Fibroblast of skin of left quadriceps (primary cell): ENCODE measurements at places on chromosomes 11 and 22.

GRCh38 chr11:69034123-69034867, 14.4 kb upstream of the TPCN2 start:
- no peak for DNase-seq

DNA sequence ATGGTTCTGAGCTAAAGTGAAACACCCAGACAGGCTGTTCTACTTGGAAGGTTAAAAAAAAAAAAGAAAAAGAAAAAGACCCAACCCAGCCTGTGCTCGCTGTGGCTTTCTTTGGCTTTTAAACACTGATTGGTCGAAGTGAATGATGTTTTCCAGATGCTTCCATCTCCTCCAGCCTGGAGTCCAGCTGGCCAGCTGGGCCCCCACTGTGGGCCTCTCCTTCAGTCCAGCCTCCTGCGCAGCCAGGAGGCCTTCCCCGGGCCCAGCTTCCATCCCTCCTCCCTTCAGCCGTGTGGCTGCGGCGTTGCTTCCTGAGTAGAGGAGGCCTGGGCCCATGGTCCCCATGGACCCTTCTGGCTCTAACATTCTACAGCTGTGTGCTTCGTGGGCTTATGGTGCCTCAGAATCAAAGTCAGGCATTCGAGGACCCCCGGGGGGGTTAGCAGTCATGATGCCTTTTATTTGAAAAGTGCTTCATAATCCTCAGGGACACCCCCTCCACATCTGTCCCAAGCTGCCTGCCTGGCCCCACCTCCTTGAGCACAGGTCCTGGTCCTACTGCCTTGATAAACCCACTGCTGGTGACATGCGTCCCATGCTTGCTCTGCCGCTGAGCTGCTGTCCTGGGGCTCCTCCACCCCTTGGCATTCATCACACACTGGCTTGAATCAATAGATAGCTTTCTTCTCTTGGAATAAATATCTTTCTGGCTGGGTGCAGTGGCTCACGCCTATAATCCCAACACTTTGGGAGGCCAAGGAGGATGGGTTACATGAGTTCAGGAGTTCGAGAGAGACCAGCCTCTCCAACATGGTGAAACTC, 42.2 kb upstream of the FBLN1 start:
- DNase-seq: peak; percentile 82

GRCh38 chr11:72589802-72590761, 84.1 kb downstream of the PDE2A start:
- no peak for DNase-seq

- no peak for DNase-seq
Observed at GRCh38 chr11:134667175-134667500, 255.1 kb upstream of the B3GAT1 start.

DNA sequence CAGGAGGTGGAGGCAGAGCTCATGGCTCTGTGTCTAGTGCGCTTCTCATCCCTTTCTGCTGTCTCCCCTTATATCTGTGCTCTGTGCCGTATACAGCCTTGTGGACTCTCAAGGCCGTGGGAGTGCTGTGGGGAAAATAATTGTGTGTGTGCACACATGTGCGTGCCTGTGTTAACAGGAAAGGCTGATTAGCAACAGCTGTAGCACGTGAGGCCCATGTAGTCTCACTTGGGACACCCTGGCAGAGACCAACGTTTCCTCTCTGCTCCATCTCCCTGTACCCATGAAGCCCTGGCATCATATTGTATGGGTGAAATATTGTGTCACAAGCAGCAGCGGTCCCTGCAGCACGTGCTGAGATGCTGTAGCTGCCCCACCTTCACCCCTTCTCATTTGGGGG, 109.3 kb downstream of the LRRC32 start:
- no peak for DNase-seq

GRCh38 chr11:16356761-16357393, 531 bp upstream of the SOX6 start:
- DNase-seq: no peak

GRCh38 chr22:36541831-36542411, 13.0 kb upstream of the EIF3D start:
- peak; percentile 89 for DNase-seq

DNA sequence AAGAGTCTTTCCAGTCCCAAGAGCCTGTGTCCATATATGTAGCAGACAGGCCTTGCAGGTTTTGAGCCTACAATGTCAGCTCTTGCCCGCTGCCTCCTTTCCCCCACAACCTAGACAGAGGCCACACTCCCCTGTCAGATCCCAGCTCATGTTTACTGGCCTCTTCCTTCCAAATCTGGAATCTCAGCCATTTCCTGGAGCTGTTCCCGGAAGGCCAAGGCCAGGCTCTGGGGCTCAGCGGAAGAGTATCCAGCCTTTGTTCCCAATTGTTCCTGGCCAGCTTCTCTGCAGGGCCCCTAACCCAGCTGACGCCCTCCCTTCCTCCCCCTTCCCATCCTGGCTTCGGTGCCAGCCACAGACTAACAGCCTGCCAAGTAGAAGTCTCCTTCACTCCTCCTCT, 1.0 kb upstream of the ROBO4 start:
- peak; percentile 45 for DNase-seq

GRCh38 chr11:10310301-10310841, 5.5 kb downstream of the ADM start:
- DNase-seq: no peak

DNA sequence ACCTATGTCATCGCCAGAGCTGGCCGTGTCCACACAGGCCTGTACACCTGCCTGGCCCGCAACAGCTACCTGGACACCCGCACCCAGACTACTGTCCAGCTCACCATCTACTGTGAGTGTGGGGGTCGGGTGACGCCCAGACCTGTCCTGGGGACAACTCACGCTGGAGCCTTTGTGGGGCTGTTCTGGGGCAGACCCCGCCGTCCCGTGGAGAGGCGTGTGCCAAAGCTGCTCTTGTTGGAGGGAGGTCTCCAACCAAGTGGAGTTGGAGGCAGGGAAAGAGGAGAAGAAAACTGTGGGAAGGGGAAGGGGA, 4.3 kb downstream of the VSIG10L2 start:
- no peak for DNase-seq

GRCh38 chr11:60502221-60502775, 9.7 kb downstream of the MS4A12 start:
- no peak for DNase-seq

DNA sequence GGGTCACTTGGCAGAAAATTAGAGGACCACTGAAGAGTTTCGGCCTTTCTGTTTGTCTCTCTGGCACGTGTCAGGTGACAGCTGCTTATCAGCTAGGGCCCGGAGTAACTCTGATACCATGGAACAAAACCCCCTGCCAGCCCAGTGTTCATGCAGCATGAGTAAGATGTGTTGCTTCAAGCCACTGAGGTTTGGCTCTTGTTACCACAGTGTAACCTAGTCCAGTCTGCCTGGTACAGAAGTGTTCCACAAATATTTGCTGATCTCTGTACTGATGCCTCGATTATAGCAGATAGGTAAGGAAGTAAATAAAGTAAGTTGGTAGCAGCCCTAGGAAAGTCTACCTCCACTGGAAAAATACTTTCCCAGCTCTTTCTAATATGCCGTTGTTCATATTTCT, 20.5 kb upstream of the ETS1 start:
- no peak for DNase-seq

DNA sequence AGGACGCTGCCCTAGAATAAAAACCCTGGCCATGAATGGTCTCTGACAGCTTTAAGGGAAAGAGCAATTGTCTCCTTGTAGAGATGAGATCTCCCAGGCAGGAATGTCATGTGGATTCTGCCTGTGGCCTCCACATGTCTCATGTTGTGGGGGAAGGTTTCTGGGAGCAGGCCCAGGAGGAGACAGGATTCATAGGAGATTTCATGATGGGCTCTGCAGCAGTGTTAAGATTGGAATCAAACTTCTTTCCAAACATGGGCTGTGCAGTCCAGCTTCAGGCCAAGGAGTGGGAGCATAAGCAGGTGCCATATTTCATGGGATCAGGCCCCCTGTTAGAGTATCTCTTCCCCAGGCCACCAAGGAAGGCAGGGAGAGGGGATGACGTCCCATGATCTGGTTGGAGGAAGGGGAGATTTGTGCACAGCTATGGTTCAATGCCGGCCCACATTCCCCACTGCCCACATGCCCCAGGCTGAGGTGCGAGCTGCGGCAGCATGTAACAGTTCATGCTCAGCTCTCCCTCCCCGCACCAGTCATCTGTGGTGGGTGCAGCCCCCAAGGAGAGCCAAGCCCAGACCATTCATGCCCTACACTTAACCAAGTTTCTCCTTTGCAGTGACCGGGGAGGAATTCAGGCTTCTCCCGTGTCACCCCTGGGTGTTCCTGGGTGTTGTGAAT, 42.5 kb downstream of the LMO1 start:
- no peak for DNase-seq

GRCh38 chr22:23888615-23889401, 5.4 kb upstream of the MIF start:
- no peak for DNase-seq

DNA sequence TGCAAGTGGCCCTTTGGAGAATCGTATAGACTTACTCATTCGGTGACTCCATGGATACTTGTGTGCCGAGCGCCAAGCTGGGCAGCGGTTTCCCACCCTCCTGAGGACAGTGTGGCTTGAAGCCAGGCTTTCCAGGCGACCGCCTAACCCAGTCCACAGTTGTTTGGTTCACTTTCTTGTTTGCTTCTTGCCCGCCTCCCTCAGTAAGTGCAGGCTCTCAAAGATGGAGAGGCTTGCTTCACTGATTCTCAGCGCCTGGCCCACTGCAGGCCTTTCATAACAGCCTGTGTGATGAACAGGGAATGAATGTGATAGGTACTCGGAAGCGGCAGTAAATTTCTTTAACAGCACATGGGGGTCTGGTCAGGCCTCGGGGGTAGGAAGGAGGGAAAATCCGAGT, 11.2 kb upstream of the MDK start:
- DNase-seq: no peak

- no peak for DNase-seq
Observed at GRCh38 chr11:59776210-59777066, 21.3 kb downstream of the STX3 start.

- no peak for DNase-seq
Observed at GRCh38 chr11:95674657-95675358, 114.8 kb downstream of the FAM76B start.

DNA sequence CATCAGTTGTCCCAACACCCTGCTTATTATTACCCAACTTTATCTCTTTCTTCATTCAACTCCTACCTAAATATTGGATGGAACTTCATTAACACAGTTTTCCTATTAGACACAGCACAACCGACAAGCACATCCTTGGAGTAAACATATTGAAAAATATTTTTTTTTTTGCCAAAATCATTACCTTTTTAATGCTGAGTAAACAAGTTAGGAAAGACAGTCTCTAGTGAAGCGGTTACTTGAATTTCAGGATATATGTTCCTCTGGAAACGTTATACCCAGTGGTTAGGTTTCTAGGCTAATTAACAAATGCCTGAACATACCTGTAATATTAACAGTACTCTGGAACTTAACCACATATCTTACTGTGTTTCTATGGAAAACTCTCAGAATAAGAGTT, 11.4 kb downstream of the SESN3 start:
- DNase-seq: no peak

DNA sequence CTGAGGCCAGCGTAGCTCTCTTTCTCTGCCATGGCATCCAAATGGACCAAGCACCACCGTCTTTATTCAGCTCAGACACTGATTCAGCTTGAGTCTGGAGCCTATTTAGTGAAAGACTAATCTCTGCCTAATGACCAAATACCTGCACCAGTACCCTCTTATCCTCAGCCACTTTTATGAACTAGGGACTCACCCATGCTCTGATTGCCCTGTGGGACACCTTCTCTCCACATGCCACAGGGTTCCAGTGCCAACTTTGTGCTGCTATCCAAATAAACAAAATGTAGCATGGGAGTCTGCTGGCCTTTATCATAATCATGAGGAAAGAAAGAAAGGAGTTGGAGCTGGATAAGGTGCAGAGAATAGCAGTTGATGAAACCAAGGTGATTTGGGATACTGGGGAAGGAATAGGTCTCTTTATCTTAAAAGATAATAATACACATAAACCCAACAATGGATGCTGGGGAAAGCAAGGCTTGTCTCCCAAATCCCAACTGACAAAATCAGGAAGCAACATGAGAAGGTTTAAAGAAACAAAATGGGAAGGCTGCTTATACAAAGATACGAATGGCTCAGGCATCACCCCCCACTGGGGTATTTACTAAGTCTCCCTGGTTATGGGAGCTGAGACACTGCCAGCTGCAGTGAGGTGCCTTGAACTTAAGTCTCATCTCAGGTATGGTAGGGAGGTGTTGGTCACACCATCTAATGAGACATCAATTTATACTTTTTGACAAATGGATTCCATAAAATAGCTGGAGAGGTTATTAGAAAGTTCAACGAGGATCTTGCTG, 63.3 kb downstream of the SYT9 start:
- no peak for DNase-seq

- no peak for DNase-seq
Observed at GRCh38 chr22:50178871-50179869, 6.5 kb upstream of the TRABD start.

DNA sequence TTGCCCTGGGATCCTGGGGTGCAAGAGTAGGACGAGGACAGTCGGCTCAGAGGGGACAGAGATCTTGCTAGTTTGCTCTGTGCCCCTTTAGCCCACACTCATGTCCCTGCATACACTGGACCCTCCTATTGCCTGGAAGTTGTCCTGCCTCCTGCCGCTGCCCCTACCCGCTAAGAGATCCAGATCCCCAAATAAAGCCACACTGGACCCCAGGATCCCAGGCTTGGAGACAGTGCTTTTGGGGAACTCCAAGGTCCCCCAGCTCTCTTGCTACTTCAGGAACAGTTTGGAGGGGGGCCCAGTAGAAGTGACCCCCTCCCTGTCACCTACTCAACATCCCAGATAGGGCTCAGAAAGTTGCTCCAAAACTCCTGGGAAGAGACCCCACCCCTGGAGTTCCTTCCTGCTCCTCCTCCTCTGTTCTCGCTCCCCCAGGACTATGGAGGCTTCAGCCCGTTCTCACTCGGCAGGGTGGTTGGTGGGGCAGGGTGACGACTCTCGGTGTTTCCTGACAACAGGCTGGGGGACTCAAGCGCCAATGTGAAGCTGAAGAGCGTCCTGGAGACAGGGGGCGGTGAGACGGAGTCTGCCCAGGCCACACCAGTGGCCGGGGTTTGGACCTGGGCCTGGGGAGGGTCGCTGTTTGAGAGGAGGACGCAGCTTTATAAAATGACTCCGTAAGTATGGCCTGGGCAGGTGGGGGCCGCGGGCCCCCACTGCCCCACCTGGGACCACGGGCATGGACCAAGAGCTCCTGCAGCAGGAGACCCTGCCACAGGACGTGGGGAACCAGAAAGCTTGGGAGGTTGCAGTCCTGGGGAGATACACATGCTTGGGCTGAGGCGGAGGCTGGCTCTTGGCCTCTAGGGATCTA, 19.2 kb upstream of the TUB start:
- no peak for DNase-seq

GRCh38 chr11:127493330-127494022, 492.9 kb upstream of the KIRREL3 start:
- DNase-seq: no peak

GRCh38 chr11:19817870-19818269, 105.2 kb downstream of the NAV2 start:
- no peak for DNase-seq

DNA sequence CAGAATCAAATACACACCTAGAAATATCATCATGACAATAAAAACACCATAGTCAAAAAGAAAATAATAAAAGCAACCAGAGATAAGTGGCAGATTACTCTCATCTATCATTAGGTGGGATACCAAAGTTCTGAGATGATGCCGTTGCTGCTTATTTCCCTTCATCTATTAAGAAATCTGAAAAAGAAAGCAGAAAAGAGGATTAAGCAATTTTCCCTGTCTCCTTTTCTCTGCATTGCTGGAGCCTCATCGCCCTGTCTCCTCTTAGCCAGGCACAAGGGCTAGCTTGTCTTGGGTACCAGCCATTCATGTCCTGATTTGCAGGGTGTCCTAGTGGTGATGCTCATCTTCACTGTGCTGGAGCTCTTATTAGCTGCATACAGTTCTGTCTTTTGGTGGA, 3.9 kb upstream of the MS4A14 start:
- DNase-seq: no peak
